ENCODE measurements at places on chromosomes 3 and 15.

- DNase-seq: no peak
Measured at GRCh38 chr3:99910752-99911290, 93.2 kb downstream of the CMSS1 start.

DNA sequence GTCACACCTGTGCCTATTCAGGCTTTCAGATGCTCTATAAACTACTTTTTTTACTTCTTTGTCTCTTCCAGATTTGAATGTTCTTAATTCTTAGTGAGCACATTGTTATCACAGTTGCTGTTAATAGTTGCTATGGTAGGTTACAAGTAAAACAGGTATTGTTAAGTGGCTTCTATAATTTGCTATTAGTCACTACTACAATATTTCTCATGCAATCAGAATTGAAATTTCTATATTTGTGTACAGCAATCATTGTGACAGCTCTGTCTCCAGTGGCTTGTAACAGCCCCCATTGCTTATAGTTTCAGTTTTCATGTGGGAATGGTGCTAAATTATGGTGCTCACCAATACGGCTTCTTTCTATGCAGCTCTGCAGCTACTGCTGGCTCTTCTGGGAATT, 318.4 kb upstream of the GOLIM4 start:
- no peak for DNase-seq

GRCh38 chr3:153852355-153852754, 268.8 kb upstream of the ARHGEF26 start:
- DNase-seq: no peak

DNA sequence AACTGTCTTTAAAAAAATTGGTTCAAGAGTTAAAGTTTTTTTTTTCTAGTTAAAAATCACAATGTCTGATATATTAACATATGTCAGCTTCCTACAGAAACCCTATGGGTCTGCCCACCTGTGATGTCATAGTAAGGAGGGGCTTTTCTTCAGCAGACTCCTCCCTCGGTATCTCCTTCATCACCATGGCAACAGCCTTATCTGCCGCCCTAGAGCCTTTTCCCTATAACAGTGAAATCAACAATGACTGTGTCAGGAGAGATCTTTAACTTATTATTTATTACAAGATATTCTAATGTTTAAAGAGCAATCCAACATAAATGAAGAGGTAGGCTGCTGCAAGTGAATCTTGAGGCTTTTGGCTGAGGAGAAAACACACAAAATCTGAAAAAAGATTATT, 138.7 kb downstream of the PEX5L start:
- DNase-seq: peak; percentile 20

- no peak for DNase-seq
Measured at GRCh38 chr3:173748105-173748504, 350.6 kb downstream of the NLGN1 start.

DNA sequence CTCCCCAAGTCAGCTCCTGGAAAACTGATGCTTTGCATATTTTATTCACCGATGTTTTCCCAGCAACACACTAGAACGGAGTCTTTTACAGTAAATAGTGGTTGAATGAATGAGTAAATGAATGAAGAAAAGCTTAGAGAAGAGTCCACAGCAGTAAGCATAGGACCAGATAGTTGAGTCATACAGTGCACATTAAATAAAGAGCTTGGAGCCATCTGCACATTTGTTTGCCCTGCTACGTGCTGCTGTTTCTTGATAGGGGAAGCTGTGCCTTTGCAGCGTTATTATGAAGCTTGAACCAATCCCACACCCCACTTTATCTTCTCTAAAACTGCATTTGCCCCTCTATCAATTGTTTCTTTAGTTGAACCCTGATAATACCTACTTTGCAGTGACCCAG, 1.2 kb downstream of the FAM98B start:
- no peak for DNase-seq

- peak; percentile 91 for DNase-seq
Measured at GRCh38 chr3:126982471-126983175, at the start of gene PLXNA1. PLXNA1 (plus strand) TSS chr3:126983115; CDS start chr3:126988594, 5,479 bp downstream.

- no peak for DNase-seq
Measured at GRCh38 chr15:78104119-78104479, 11.7 kb downstream of the SH2D7 start.

GRCh38 chr3:50355829-50356552, 3.3 kb downstream of the TMEM115 start:
- DNase-seq: no peak

GRCh38 chr3:123755501-123755900, 128.6 kb downstream of the MYLK start:
- no peak for DNase-seq

DNA sequence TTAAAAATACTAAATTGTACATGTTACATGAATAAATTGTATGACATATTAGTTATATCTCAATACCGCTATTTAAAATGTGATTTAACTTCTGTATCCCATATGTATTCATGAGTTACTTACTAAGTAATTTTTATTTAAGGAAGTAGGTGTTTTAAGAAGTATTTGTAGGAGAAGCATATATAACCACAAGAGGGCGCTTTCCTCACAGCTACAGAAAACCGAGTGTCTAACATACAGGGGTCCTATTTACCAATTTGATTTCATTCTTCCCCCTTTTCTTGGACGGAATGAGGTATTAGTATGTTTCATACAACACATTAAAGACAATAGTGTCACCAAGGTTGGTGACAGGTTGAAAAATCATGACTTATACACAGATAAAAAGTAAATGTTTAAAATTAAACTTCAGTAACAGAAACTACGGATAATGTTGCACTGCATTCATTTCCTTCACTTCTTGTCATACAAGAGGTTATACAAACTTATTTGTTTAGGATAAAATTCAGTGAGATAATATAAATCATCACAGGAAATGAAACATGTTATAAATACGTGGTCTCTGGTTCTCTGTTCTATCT, 253.6 kb downstream of the MAGI1 start:
- peak; percentile 7 for DNase-seq

GRCh38 chr3:13470894-13471574, 9.1 kb upstream of the HDAC11 start:
- no peak for DNase-seq

- no peak for DNase-seq
Measured at GRCh38 chr15:100463515-100463914, 65.2 kb downstream of the CERS3 start.

DNA sequence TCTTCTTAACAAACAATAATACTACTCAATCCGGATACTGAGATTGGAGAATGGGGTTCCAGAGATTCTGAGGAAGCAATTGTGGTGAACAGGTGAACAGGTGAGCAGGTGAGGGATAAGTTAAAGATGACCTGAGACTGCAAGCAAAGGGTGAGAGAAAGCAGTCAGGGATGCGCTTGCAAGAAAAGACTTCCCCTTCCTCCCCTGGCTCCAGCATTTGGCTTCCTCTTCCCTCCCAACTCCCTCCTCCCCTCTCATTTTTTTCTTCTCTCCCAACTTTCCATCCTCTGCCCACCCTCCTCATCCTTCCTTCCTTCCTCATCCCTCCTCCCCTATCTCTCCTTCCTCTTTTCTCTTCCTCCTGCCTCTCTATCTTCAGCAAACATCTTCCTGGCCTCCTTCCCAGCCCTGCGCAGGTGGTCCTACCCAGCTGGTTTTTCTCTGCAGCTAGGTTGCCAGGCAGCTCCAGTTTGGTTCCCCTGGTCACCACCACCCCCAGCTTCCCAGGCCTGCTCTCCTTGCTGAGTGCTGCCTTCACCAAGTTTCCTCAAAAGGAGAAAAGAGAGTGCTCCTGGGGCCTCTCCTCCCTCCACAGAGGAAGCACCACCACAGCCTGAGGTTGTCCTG, 10.4 kb upstream of the VIPR1 start:
- no peak for DNase-seq

GRCh38 chr3:70914862-70915261, 602.4 kb upstream of the MDFIC2 start:
- no peak for DNase-seq

DNA sequence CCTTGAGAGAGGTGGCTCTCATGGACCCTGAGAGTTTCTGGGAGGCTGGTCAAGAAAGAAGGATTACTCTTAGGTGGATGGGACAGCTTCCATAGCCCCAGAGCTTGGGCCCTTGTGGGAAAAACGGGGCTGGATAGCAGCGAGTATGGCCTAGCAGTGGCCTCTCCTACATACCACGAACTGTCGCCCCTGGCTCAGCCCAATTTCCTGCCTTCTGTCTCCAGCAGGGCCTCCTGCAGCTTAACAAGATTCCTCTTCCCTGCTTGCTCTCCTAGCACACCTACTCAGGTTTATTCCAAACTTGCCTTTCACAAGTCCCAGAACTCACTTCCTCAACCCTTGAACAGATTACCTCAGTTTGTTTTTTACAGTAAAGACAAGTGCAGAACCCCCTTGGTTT, 139.7 kb upstream of the TPM1 start:
- DNase-seq: no peak

DNA sequence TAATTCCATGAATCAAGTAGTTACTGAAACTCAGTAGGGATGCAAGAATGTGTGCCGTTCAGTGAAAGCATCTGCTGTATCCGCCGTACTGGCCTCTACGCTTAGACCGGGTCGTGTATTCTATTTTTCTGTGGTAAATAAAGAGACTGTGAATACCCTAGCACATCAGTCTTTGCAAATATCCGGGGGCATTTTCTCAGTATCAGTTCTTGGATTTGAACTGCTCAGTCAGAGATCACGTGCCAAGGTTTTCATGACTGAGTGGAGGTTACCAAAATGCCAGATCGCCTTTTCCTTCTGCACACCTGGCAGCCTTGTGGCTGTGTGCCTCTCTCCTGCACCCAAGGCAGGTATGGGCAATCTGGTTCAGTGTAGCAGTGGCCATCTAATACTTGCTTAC, 377.0 kb downstream of the OCA2 start:
- DNase-seq: no peak

DNA sequence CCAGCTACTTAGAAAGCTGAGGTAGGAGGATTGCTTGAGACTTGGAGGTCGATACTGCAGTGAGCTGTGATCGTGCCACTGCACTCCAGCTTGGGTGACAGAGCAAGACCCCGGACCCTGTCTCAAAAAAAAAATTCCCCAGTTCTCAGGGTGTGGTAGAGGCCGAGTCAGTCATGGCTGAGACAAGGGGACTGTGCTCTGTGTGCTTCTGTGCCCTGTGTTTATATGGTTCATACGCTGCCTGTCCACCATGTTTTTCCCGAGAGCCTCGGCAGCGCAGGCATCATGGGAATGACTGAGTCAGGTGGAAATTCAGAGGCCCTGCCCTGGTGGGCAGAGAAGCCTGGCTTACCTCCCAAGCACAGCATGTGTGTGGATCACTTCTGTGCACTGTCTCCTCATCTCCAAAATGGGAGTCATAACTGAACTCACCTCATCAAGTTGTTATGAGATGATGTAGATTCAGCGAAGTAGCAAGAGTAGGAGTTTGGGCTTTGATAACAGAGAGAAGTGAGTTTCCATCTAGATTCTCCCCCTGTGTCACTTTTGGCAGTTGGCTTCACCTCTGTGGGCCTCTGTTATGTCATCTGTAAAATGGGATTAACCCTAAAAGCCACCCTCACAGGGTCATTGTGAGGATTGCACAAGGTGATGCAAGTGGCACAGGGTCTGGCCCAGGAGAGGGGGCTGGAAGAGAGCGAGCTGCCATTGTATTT, 56.9 kb downstream of the FLNB start:
- DNase-seq: no peak

GRCh38 chr3:126607214-126607908, 47.6 kb downstream of the TXNRD3 start:
- DNase-seq: peak; percentile 6

- DNase-seq: no peak
Measured at GRCh38 chr3:168325684-168326083, 230.0 kb upstream of the GOLIM4 start.

DNA sequence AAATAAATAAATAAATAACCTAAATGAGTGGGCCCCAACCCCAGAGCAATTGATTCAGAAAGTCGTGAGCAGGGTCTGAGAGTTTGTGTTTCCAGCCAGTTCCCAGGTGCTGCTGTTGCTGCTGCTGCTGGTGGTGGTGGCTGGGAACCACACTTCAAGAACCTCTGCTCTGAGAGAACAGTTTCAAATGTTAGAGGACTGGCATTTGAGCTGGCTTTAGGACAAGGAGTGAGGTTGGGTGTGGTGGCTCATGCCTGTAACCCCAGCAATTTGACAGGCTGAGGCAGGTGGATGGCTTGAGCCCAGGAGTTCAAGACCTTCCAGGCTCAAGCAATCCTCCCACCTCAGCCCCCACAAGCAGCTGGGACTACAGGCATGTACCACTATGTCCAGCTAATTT, 123.1 kb upstream of the UBE2E1 start:
- DNase-seq: no peak

DNA sequence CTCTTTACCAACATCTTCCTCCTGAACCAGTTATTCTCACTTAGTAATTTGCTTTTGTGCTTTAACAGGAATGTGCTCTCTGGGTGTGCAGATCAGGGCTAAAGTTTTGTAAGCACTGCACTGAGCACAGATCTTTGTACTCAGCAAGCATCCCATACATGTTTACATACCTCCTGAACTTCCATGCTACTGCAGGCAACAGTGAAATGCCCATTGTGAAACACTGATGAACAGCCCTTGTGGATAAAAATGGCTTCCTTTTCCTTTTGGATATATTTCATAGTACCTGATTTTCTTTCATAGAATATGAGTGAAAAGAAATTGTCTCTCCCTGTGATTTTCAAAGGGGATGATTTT, 855.9 kb downstream of the MCTP2 start:
- DNase-seq: no peak

GRCh38 chr15:49742381-49742780, 121.5 kb downstream of the DTWD1 start:
- no peak for DNase-seq
